Sigmoid colon (tissue), 7 donors: ENCODE measurements at places on chromosomes 3 and 15. TPM values are rescaled to one million over a fixed set of nuclear protein-coding genes. Genes with fewer than 3 reads are reported as not detected.

The FBXO40 gene
- total RNA-seq = not detected

The PPP1R14D gene
- total RNA-seq = not detected

- no peak overlapping the region for H3K27ac ChIP-seq
- H3K27me3 ChIP-seq = no peaks in the 10 kb centered on the region
- H3K36me3 ChIP-seq = no peaks in the 10 kb centered on the region
- H3K4me3 ChIP-seq = no peak overlapping the region
These were observed 74.8 kb downstream of the ABHD5 start for GRCh38 chr3:43765521-43765971.

DNA sequence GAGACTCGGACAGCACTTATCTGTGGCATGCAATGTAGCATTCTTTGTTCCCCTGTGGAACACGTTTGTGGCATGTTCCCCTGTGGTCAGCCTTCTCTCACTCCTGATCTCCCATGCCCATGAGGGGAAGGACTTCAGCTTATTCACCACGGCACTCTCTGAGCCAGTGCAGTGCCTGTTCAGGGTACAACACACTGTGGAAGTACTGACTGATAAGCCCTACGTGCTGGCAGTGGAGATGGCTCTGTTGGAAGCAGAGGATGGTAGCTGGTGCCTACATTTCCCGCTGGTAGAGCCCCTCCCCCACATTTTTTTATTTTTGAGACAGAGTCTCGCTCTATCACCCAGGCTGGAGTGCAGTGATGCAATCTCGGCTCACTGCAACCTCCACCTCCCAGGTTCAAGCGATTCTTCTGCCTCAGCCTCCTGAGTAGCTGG, 43.5 kb upstream of the ETV5 start:
- H3K36me3 ChIP-seq = no peaks in the 10 kb centered on the region
- no peaks in the 10 kb centered on the region for H3K4me1 ChIP-seq
- H3K27ac ChIP-seq = no peak overlapping the region
- no peaks in the 10 kb centered on the region for H3K27me3 ChIP-seq
- no peak for DNase-seq

DNA sequence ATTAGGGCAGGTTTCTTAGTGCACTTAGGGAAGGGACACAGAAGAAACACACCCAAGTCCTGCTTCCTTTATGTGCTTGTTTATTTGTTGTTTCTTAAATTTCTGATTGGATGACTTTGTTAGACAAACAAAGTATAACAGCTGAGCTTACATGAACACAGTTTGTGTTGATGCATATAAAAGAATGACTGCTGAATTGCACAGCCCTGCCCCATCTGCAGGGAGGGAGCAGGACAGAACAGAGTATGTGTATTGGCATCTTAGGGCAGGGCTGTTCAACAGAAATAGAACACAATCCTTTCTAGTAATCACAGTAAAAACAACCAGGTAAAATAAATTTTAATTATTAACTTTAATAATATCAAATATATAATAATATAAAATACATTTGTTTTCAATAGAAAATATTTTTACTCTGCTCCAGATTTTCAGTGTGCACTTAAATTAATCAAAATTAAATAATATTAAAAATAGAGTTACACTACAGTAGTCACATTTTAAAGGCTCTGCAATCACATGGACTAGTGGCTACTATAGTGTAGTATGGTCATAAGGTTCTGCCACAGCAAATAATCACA, 198.4 kb downstream of the ZNF621 start:
- H3K4me3 ChIP-seq = no peak overlapping the region
- no peaks in the 10 kb centered on the region for H3K36me3 ChIP-seq
- no peak overlapping the region for H3K27ac ChIP-seq
- no peak for DNase-seq
- H3K4me1 ChIP-seq = no peaks in the 10 kb centered on the region

DNA sequence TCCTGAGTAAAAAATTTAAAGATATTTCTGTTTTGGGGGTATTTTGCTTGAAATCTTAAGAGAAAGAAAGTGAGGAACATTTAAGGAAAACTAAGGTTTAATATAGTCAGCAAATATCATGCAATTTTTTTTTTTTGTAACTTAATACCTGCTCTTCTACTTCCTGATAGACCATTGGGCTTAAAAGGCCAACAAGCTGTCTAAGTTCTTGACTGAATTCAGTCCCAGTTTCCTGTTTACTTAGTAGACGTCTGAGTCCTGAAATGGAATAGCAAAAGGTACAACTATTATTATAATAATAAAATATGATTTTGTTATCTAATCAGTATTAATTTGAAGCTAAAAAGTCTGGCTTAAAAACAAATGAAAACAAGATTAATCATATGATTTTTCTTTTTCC, 37.9 kb downstream of the IQCB1 start:
- H3K36me3 ChIP-seq = no peaks in the 10 kb centered on the region
- no peak overlapping the region for H3K27ac ChIP-seq
- no peak overlapping the region for H3K4me3 ChIP-seq
- no peak for DNase-seq
- H3K27me3 ChIP-seq = no peaks in the 10 kb centered on the region

GRCh38 chr3:124584552-124585391, 145.5 kb upstream of the UMPS start:
- no peaks in the 10 kb centered on the region for H3K27me3 ChIP-seq
- H3K4me3 ChIP-seq = peak overlapping the region; percentile 53
- peaks cover 9% of the 10 kb centered on the region for H3K4me1 ChIP-seq

- no peaks in the 10 kb centered on the region for H3K4me1 ChIP-seq
- DNase-seq = no peak
- H3K4me3 ChIP-seq = no peak overlapping the region
- H3K36me3 ChIP-seq = no peaks in the 10 kb centered on the region
These were observed 417.7 kb downstream of the LPP start for GRCh38 chr3:188571531-188572095.

The ANKRD34C gene
- not detected for total RNA-seq

GRCh38 chr15:92384381-92384780, 9.3 kb upstream of the ST8SIA2 start:
- DNase-seq = no peak
- no peak overlapping the region for H3K27ac ChIP-seq
- no peak overlapping the region for H3K4me3 ChIP-seq
- no peaks in the 10 kb centered on the region for H3K27me3 ChIP-seq

The LRRC31 gene
- total RNA-seq = not detected

The TUBGCP4 gene
- 12.8 TPM for total RNA-seq

DNA sequence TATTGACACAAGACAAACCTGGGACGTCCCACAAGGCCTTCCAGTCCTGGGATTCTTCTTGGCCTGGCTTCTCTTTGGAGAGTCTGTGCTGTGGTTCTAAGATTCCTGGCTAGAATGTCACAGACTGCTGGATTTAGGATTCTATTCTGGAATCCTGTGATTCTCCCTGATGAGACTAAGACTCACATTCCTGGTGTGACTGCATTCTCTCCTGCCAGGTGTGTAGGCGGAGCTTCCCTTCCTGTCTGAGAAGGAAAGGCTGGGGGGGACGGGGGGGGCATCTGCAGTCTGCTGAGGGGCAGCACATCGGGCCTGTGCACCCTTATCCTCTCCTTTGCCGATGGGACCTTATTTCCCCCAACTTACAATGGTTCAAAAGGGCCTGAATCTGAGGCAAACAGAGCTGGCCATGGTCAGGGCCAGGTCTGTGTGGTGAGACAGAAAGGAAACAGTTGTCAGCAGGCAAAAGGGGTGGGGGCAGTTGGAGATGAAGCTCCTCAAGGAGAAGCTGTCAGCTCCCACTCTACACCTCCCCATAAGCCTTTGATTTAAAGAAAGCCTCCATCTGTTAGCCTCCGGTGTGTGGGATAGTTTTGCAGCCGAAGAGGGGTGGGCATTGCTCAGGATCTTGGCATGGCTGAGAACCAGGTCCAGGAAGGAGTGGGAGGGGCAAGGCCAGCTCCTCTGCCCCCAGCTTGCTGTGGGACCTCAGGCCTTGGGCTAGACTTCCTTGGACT, 30.9 kb downstream of the VIPR1 start:
- no peaks in the 10 kb centered on the region for H3K4me1 ChIP-seq
- no peak overlapping the region for H3K4me3 ChIP-seq
- no peaks in the 10 kb centered on the region for H3K27me3 ChIP-seq
- DNase-seq = no peak

DNA sequence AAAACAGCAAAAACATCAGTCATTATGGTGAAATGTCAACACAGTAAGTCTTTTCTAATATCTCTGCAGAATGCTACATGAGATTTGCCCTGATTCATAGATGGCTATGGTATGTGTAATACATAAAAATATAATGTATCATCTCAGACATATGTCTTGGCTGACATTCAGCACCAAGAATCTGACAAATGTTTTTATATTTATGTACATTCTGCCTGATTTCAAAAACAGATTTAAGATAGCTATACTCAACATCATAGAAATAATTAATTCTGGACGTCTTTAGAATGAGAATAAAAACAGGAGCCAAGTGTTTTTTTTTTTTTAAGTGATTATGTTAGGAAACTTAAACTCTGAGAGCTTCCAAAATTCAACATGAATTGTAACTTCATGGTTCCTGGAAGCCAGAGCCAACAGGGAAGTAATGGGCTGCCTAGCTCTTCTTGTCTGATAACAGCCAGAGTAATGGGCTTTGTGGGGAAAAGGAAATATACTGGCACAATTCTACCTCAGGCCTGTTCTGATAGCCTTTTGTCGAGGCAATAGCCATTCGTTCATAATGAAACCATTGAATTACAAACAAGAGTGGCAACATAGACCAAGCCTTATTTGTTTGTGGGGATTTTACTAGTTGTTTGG, 184.4 kb downstream of the VGLL4 start:
- H3K36me3 ChIP-seq = no peaks in the 10 kb centered on the region
- no peak overlapping the region for H3K4me3 ChIP-seq
- H3K27ac ChIP-seq = no peak overlapping the region
- H3K4me1 ChIP-seq = peaks cover 7% of the 10 kb centered on the region
- H3K27me3 ChIP-seq = no peaks in the 10 kb centered on the region
- no peak for DNase-seq

GRCh38 chr15:48722764-48723661, 77.5 kb upstream of the FBN1 start:
- no peak for DNase-seq
- no peaks in the 10 kb centered on the region for H3K4me1 ChIP-seq
- no peak overlapping the region for H3K27ac ChIP-seq

GRCh38 chr15:53978253-53978906, at the start of gene UNC13C:
TSS of gene UNC13C (plus strand) at chr15:53978441. CDS start at chr15:54012904, 34,463 bp downstream.
- peak within 1 kb of the TSS; percentile 32 for H3K4me3 ChIP-seq
- peak; percentile 71 for DNase-seq
- H3K27me3 ChIP-seq = no peaks in the 10 kb centered on the region
- H3K4me1 ChIP-seq = no peaks in the 10 kb centered on the region
- H3K36me3 ChIP-seq = no peaks in the 10 kb centered on the region

The SI gene
- not detected for total RNA-seq

The OSTN gene
- 0.82 TPM for total RNA-seq

DNA sequence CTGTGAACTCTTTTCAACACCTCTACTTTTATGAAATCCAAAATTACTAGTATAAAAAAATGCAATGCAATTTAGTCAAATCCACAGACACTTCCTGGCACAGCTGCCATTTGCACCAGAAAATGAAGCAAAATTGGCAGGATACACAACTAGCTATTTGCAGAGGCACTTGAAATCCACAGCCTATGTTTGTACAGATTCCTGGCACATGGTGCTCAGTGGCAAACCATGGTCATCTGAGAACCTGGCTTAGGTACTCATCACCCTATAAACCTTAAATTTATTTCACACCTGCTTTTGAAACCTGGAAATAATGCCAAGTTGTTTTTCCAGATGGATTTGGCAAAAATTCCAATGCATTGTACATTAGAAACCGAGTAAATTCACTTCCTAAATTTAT, 20.2 kb upstream of the PPM1L start:
- H3K27me3 ChIP-seq = no peaks in the 10 kb centered on the region
- no peak overlapping the region for H3K4me3 ChIP-seq
- DNase-seq = no peak
- H3K27ac ChIP-seq = no peak overlapping the region
- H3K36me3 ChIP-seq = no peaks in the 10 kb centered on the region
- H3K4me1 ChIP-seq = no peaks in the 10 kb centered on the region

The OR5K2 gene
- not detected for total RNA-seq

DNA sequence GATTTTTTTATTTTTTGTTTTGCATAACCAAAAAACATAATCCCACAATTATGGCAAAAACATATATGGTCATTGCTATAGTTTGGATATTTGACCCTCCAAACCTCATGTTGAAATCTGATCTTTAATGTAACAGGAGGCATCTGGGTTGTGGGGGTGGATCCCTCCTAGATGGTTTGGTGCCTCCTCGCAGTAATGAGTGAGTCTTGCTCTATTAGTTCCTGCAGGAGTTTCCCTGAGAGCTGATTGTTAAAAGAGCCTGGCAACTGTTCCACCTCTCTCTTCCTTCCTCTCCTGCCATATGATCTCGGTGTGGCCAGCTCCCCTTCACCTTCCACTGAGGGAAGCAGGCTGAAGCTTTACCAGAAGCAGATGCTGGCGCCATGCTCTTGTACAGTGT, 33.2 kb upstream of the TRIM59 start:
- no peak for DNase-seq
- no peak overlapping the region for H3K4me3 ChIP-seq
- no peaks in the 10 kb centered on the region for H3K36me3 ChIP-seq
- no peaks in the 10 kb centered on the region for H3K27me3 ChIP-seq
- no peaks in the 10 kb centered on the region for H3K4me1 ChIP-seq
- H3K27ac ChIP-seq = no peak overlapping the region

- no peaks in the 10 kb centered on the region for H3K27me3 ChIP-seq
- H3K27ac ChIP-seq = no peak overlapping the region
- H3K4me1 ChIP-seq = no peaks in the 10 kb centered on the region
- H3K36me3 ChIP-seq = no peaks in the 10 kb centered on the region
These were observed 279.4 kb upstream of the ARL6 start for GRCh38 chr3:97485206-97485605.

GRCh38 chr15:58880320-58880719, 53.2 kb downstream of the SLTM start:
- H3K36me3 ChIP-seq = peaks cover 93% of the 10 kb centered on the region
- H3K4me1 ChIP-seq = no peaks in the 10 kb centered on the region
- no peak overlapping the region for H3K27ac ChIP-seq

The PKM gene
- 210 TPM for total RNA-seq

GRCh38 chr15:72749700-72750099, 33.9 kb downstream of the ADPGK start:
- no peak for DNase-seq
- no peaks in the 10 kb centered on the region for H3K27me3 ChIP-seq
- no peak overlapping the region for H3K27ac ChIP-seq
- no peak overlapping the region for H3K4me3 ChIP-seq

DNA sequence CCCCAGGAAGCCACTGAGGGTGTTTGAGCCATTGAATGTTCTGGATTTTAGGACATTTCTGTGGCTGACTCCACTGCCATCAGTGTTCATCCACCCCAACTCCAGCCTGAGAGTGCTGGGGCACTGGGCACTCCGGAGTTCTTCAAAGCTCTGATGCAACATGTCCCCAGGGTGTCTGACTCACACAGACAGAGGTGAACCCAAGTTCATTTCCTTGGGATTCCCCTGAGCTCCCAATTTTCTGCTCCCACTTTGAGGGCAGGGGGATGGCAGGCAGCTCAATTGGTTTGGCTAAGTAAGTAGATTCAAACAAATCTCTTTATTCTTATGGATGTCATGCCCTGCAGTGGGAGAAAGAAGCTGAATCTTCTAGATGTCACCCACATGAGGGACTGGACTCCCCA, 2.2 kb downstream of the STRA6 start:
- H3K27me3 ChIP-seq = no peaks in the 10 kb centered on the region
- H3K4me1 ChIP-seq = peaks cover 8% of the 10 kb centered on the region
- H3K27ac ChIP-seq = no peak overlapping the region
- DNase-seq = peak; percentile 77

GRCh38 chr3:9745521-9745920, 4.2 kb upstream of the OGG1 start:
- peaks cover 19% of the 10 kb centered on the region for H3K4me1 ChIP-seq
- no peak for DNase-seq
- H3K27me3 ChIP-seq = no peaks in the 10 kb centered on the region
- H3K36me3 ChIP-seq = peaks cover 72% of the 10 kb centered on the region
- H3K4me3 ChIP-seq = no peak overlapping the region
